ENCODE measurements at places on chromosomes 2 and 18. TPM values are rescaled to one million over a fixed set of nuclear protein-coding genes. Genes with fewer than 3 reads are reported as not detected.
A peak's percentile ranks its signal among the peaks of the same experiment; 100 is the strongest.

DNA sequence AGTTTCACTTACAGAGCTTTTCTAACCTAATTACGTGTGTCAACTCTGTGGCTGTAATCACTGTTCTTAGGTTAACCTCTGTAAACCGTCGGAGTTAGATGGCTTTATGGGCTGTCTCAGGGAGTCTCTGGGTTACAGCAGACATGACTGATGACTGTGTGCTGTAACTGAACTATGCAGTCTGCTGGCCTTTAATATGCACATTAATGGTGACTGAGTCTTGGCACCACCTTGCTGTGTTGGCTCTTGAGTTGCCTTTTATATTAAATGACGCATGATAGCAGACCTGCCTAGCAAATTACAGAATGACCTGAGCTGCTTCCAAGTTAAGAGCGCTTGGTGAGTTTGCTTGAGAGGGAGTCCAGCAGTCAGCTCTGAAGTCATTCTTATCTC lies 90.1 kb downstream of the ACKR3 start:
- peak; percentile 28 for DNase-seq
- H3K4me3 ChIP-seq = no peak overlapping the region
- no peak overlapping the region for H3K27ac ChIP-seq
- no peaks in the 10 kb centered on the region for H3K27me3 ChIP-seq
- peaks cover 33% of the 10 kb centered on the region for H3K4me1 ChIP-seq
- no peaks in the 10 kb centered on the region for H3K36me3 ChIP-seq

DNA sequence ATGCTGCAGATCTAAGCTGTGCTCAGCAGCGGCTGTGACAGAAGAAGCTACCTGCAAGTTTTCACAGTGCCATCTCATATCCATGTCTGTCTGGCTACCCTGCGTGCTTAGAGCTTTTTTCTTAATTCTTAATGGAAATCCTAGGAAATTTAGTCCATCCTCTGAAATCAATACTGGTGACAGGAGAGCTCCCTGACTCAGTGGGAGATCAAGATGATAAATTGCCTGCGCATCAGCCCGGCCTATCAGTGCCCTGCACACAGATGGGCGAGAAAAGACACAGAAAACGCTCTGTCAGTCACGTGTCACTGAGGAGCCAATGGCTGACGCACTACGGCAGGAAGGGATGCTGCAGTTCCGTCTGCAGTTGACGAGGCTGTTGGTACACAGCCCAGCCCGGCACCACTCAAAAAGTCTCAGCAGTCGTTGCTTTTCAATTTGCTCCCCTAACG lies 819.6 kb upstream of the FSHR start:
- no peak overlapping the region for H3K4me3 ChIP-seq
- DNase-seq = no peak
- no peak overlapping the region for H3K27ac ChIP-seq
- H3K4me1 ChIP-seq = no peaks in the 10 kb centered on the region

DNA sequence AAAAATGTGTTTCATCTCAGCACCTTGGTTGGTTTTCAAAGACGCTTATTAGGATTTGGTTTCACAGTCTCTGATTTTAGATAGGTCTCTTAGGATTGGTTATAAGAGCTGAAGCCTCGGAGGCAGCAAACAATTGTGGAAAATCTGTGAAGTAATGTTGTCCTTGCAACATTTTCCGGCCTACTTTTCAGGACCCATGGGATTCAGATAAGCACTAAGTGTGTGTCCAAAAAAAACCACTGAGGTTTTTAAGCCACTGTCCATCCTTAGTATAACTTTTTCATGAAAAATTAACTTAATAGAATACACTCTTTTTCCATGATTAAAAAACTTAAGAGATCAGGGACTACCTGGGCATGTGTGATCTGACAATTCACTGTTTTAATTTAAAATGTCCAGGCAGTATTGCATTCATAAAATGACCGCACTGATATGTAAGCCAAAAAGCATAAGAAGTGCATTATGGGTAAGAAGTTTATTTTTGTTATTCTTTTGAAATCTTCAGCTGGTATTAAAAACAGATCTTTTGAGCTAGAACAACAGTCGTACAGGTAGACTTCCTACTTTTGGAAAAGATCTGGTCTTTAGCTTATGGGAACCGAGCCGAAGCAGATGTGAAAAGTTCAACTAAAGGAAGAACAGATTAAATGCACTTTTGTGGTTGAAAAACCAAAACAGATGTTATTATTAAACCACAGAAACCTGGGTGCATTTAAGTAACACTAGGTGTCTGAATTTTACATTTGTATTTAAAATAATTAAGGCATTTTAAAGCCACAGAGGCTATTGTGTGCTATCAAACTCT lies 479.4 kb upstream of the ZEB2 start:
- H3K36me3 ChIP-seq = no peaks in the 10 kb centered on the region
- H3K4me1 ChIP-seq = peaks cover 22% of the 10 kb centered on the region
- no peaks in the 10 kb centered on the region for H3K27me3 ChIP-seq
- H3K27ac ChIP-seq = no peak overlapping the region
- no peak overlapping the region for H3K4me3 ChIP-seq

DNA sequence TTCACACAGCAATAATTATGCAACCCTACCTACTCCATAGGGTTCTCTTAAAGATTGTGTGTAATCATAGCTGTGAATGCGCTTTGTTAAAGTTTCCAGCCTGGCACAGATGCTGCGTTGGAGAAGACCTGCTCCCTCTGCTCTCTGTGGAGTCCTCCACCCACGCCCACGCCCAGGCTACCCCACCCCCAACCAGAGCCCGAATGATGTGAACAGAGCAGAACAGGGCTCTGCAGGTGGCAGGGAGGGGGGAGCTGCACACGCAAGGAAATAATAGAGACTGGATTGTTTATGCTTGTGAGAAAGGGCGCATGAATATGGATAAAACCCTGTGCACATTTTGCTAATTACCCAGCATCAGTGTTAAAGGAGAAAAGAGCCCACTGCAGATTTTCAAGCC lies 447.5 kb downstream of the BCL11A start:
- H3K36me3 ChIP-seq = no peaks in the 10 kb centered on the region
- no peaks in the 10 kb centered on the region for H3K27me3 ChIP-seq
- H3K4me3 ChIP-seq = no peak overlapping the region

Gene KCNJ3
- total RNA-seq = not detected
